Activated T-cell treated with anti-CD3 and anti-CD28 coated beads, Interleukin-2, amount 50 U/mL, for 48 hours (primary cell): ENCODE measurements at places on chromosomes 11 and 22.

DNA sequence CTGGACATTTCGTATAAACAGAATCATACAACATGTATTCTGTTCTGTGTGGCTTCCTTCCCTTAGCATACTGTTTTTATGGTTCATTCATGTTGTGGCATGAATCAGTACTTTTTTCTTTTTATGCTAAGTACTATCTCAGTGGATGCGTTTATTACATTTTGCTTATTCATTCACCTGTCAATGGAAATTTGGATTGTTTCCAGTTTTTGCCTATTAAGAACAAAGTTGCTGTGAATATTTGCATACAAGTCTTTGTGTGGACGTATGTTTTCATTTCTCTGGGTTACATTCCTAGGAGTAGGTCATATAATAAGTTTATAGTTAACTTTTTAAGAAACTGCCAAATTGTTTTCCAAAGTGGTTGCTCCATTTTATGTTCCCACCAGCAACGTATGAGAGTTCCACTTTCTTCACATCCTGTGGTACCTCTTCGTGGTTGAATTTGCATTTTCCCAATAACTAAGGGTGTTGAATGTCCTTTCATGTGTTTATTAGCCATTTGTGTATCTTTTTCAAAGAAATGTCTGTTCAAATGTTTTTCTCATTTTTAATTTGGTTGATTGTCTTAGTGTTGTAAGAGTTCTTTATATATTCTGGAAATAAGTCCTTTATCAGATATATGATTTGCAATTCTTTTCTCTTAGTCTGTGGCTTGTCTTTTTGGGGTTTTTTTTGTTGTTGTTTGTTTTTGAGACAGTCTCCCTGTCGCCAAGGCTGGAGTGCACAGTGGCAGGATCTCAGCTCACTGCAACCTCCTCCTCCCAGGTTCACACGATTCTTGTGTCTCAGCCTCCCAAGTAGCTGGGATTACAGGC is 46.0 kb upstream of the MICAL2 start:
- no peak for DNase-seq

DNA sequence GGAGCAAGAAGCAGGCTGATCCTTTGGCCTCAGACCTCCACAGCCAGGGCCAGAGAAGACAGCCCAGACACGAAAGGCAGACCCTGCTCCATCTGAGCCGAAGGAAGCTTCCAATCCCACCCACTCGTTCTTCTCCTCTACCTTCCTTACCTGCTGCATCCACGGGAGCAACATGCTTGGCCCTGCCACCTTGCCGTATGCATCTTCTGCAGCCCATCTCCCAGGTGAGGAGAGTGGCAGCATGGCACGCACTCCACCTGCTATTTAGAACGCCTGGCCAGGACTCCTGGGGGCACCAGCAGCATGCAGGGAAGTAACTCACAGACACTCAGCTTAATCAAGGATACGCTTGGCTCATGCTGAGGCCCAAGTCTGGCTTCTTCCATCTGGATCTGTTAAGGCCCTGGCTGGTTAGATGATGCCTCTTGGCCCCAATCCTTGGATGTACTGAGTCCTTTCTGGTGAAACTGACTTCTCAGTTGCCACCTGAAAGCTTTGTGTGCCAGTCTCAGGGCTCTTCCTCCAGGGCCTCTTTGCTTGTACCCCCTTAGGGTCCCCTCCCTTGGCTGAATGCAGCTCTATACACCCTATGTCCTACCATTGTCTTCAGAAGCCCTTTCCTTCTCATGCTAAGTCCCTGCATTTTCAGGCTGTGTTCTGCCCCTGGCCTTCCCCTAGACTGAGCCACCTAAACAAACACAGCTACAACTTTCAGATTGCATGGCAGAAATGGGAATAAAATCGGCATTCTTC is 604.9 kb downstream of the BUD13 start:
- DNase-seq = no peak

DNA sequence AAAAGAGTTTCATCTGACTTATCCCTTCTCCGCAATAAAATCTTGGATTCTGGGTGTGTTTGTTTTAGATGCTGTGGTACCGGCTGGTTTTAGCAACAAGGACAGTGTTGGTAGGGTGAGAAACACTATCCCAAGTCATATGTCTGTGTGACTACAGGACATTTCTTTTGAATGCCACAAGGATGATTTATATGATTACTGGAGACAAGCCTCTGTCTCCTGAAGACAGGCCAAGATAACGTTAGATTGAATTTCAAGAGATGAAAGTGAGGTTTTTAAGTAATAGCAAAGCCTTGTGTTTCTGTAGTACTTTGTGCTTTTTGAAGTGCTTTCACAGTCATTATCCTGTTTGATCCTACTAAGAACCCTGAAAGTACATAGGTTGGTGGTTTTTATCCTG is 101.6 kb downstream of the COMMD9 start:
- DNase-seq = no peak

- peak; percentile 31 for DNase-seq
Measured at GRCh38 chr11:58513747-58514367, 6.0 kb upstream of the OR5B21 start.
